ENCODE measurements at places on chromosomes 4 and X. TPM values are rescaled to one million over a fixed set of nuclear protein-coding genes. Genes with fewer than 3 reads are reported as not detected.

Gene TMEM31
- not detected for total RNA-seq

Gene PF4V1
- not detected for total RNA-seq

Gene GPR82
- total RNA-seq, result not detected

Gene NXF2
- not detected for total RNA-seq

Gene ADGRG4
- not detected for total RNA-seq

Gene AWAT2
- not detected for total RNA-seq

Gene ASIC5
- not detected for total RNA-seq

Gene PARM1
- 7.5 TPM for total RNA-seq

Gene IL1RAPL2
- 12.8 TPM for total RNA-seq
